ENCODE measurements at places on chromosomes 7 and 10. TPM values are rescaled to one million over a fixed set of nuclear protein-coding genes. Genes with fewer than 3 reads are reported as not detected.

- no peaks in the 10 kb centered on the region for H3K36me3 ChIP-seq
- no peak for DNase-seq
- H3K4me1 ChIP-seq, result peaks cover 10% of the 10 kb centered on the region
- no peak overlapping the region for H3K27ac ChIP-seq
- H3K4me3 ChIP-seq, result no peak overlapping the region
Measured at GRCh38 chr10:23540401-23541030, 101.6 kb downstream of the OTUD1 start.

DNA sequence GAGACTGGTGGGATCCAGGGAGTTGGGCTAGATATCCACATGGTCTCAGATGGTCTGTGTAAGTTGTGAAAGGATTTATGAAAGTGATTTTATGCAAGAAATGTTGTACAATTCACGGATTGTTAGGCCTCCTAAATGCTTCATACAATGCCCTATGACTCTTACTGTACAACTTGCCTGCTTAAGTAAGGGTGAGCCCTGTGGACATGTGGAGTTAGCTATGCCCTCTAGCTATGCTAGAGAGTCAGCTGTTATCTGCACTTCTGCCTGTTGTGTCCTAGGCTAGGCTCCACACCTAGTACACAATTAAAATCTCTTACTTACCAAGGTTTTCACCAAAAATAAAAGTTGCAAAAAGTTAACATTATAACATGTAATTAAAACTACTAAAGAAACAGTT is 1.7 kb upstream of the CFAP43 start:
- no peaks in the 10 kb centered on the region for H3K27me3 ChIP-seq
- no peak overlapping the region for H3K4me3 ChIP-seq
- peaks cover 11% of the 10 kb centered on the region for H3K4me1 ChIP-seq
- H3K27ac ChIP-seq, result no peak overlapping the region
- no peaks in the 10 kb centered on the region for H3K36me3 ChIP-seq
- DNase-seq, result no peak

DNA sequence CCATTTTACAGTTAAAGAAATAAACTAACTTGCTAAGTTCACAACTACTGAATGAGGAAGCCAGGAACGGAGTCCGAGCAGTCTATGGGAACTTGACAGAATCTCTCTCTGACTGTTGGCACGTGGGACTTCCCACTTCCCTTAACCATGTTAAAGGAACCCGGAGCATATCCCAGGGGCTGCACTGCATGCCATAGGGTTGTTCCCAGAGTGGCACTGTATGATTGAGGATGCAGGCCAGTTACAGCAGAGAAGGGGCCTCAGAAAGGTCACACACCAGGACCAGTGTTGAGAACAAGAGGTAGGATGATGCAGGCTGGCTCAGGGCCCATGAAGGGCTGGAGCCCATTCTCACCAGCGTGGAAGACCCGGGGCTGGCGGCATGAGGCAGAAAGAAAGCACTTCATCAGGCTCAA is 201.8 kb downstream of the NSUN6 start:
- H3K27ac ChIP-seq, result no peak overlapping the region
- no peaks in the 10 kb centered on the region for H3K36me3 ChIP-seq
- H3K4me1 ChIP-seq, result no peaks in the 10 kb centered on the region
- DNase-seq, result no peak

FAM25C gene
- total RNA-seq, result 201 TPM

DNA sequence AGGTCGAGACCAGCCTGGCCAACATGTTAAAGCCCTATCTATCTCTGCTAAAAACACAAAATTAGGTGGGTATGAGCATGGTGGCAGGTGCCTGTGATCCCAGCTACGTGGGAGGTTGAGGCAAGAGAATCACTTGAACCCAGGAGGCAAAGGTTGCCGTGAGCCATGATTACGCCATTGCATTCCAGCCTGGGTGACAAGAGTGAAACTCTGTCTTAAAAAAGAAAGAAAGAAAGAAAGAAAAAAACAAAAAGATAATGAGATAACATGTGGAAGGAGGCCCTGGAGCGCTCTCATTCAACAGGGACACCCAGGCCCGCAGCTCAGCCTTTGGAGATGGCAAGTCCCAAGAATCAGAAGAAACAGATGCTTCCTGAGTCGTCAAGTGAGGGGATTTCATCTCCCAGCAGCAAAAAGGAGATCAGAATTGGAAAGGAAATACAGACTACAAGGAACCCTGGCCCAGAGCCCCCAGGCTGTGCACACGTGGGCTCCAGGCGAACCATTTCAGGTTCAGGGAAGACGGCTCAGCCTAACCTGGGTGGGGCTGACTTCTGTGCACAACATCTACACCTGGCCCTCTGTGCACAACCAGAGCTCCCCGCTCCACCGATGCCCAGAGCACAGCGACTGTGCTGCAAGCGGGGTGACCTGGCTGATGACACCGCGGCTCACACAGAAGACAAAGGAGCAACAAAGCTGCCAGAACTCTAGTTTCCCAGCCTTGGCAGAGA is 33.3 kb downstream of the GNA12 start:
- H3K27ac ChIP-seq, result no peak overlapping the region
- H3K4me1 ChIP-seq, result peaks cover 11% of the 10 kb centered on the region
- peak; percentile 68 for DNase-seq
- H3K27me3 ChIP-seq, result no peaks in the 10 kb centered on the region
- no peaks in the 10 kb centered on the region for H3K36me3 ChIP-seq
- H3K4me3 ChIP-seq, result no peak overlapping the region

TMEM236 gene
- total RNA-seq, result 0.11 TPM

DNA sequence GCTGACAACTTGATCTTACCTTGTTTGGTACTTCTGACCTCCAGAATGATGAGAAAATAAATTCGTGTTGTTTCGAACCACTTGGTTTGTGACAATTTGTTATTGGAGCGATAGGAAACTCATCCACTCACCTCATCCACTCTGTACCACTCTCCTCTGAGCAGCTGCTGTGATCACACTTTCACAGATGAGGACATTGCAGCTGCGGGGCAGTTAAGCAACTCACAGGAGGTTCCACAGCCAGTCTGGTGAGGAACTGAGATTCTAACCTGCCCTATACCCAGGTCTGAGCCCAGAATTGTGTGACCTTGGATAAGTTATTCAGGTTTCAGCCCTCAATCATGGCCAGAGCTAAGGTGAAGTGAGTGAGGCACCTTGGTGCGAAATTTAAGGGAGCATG is 35.2 kb downstream of the BTBD16 start:
- H3K27me3 ChIP-seq, result no peaks in the 10 kb centered on the region
- H3K4me3 ChIP-seq, result no peak overlapping the region
- H3K36me3 ChIP-seq, result no peaks in the 10 kb centered on the region
- H3K27ac ChIP-seq, result peak overlapping the region; percentile 28
- DNase-seq, result no peak

- H3K4me3 ChIP-seq, result no peak overlapping the region
- H3K4me1 ChIP-seq, result peaks cover 2% of the 10 kb centered on the region
- H3K36me3 ChIP-seq, result no peaks in the 10 kb centered on the region
- H3K27me3 ChIP-seq, result no peaks in the 10 kb centered on the region
Measured at GRCh38 chr7:42627626-42628025, 284.2 kb downstream of the C7orf25 start.

ANXA8L1 gene
- 369 TPM for total RNA-seq

LBX1 gene
- total RNA-seq, result not detected

GRCh38 chr7:135499818-135500217 is 10.1 kb downstream of the CNOT4 start:
- no peak for DNase-seq
- no peak overlapping the region for H3K4me3 ChIP-seq
- H3K4me1 ChIP-seq, result peaks cover 29% of the 10 kb centered on the region
- H3K36me3 ChIP-seq, result no peaks in the 10 kb centered on the region

TMEM26 gene
- total RNA-seq, result not detected

DNA sequence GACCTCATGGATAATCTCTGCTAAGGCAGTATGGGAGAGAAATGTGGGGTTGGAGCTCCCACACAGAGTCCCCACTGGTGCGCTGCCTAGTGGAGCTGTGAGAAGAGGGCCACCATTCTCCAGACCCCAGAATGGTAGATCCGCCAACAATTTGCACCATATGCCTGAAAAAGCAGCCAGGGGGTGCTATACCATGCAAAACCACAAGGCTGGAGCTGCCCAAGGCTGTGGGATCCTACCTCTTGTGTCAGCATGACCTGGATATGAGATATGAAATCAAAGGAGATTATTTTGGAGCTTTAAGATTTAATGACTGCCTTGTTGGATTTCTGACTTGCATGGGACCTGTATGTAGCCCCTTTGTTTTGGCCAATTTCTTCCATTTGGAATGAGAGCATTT is 27.0 kb upstream of the SAMD9L start:
- no peaks in the 10 kb centered on the region for H3K36me3 ChIP-seq
- H3K4me3 ChIP-seq, result no peak overlapping the region
- H3K27ac ChIP-seq, result no peak overlapping the region
- no peaks in the 10 kb centered on the region for H3K4me1 ChIP-seq
- no peaks in the 10 kb centered on the region for H3K27me3 ChIP-seq

RAPGEF5 gene
- 88.5 TPM for total RNA-seq

LAMB1 gene
- 84.2 TPM for total RNA-seq

GRCh38 chr10:7239312-7239985 is 171.4 kb downstream of the SFMBT2 start:
- no peaks in the 10 kb centered on the region for H3K36me3 ChIP-seq
- no peak for DNase-seq
- H3K27ac ChIP-seq, result no peak overlapping the region
- no peaks in the 10 kb centered on the region for H3K27me3 ChIP-seq
- no peaks in the 10 kb centered on the region for H3K4me1 ChIP-seq

AOAH gene
- 1.6 TPM for total RNA-seq

DNA sequence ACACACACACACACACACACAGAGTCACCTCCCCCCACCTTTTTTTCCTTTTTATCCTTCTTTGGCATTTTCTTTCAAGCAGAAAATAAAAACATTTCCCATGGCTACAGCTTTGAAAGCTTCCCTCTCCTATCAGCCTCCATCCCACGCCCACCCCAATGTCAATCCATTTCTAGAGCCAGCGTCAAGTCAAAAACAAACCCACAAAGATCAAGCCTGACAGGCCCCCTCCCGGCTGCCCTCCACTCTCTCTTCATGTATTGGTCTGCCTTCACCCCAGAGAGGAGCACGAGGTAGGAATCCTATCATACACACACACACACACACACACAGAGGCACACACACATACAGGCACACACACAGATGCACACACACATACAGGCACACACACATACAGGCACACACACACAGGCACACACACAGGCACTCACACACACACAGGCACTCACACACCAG is 8.0 kb upstream of the TNRC18 start:
- no peaks in the 10 kb centered on the region for H3K27me3 ChIP-seq
- H3K4me3 ChIP-seq, result no peak overlapping the region
- DNase-seq, result no peak
- H3K36me3 ChIP-seq, result peaks cover 12% of the 10 kb centered on the region
- no peak overlapping the region for H3K27ac ChIP-seq

GRCh38 chr10:112230325-112230988 is 46.9 kb upstream of the GPAM start:
- peaks cover 6% of the 10 kb centered on the region for H3K4me1 ChIP-seq
- H3K36me3 ChIP-seq, result no peaks in the 10 kb centered on the region
- H3K27ac ChIP-seq, result no peak overlapping the region
- DNase-seq, result no peak

LRRC17 gene
- total RNA-seq, result 3.9 TPM

DNA sequence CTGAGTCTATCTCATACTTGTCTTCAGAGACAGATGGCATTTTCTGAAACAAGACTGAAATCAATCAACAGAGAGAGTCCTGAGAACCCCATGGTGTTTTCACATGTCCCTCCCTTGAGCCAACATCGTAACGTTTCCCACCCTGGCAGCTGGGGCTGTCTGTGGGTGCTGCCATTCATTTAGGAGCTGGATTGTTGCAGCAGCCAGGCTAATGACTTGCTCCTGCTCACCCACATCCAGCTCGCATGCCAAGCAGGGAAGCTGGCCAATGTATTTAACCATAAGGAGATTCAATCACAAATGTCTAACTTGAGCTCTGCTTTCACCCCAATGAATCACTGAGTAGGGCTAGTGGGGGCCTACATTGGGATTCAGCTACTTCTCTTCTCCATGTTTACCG is 146.1 kb downstream of the ADRA2A start:
- no peak overlapping the region for H3K27ac ChIP-seq
- no peak overlapping the region for H3K4me3 ChIP-seq
- H3K36me3 ChIP-seq, result no peaks in the 10 kb centered on the region
- peaks cover 2% of the 10 kb centered on the region for H3K27me3 ChIP-seq
- no peaks in the 10 kb centered on the region for H3K4me1 ChIP-seq

GRCh38 chr10:32171204-32171603 is 115.0 kb upstream of the KIF5B start:
- no peaks in the 10 kb centered on the region for H3K36me3 ChIP-seq
- no peak overlapping the region for H3K27ac ChIP-seq
- no peak for DNase-seq
- no peaks in the 10 kb centered on the region for H3K27me3 ChIP-seq

GRCh38 chr10:60426425-60426824 is 36.8 kb upstream of the ANK3 start:
- H3K27ac ChIP-seq, result no peak overlapping the region
- H3K4me1 ChIP-seq, result peaks cover 18% of the 10 kb centered on the region
- no peak overlapping the region for H3K4me3 ChIP-seq

GRCh38 chr10:112938808-112939482 is 11.1 kb upstream of the TCF7L2 start:
- H3K27me3 ChIP-seq, result no peaks in the 10 kb centered on the region
- no peak overlapping the region for H3K4me3 ChIP-seq
- no peaks in the 10 kb centered on the region for H3K4me1 ChIP-seq
- no peaks in the 10 kb centered on the region for H3K36me3 ChIP-seq
- no peak for DNase-seq
- H3K27ac ChIP-seq, result no peak overlapping the region

DNA sequence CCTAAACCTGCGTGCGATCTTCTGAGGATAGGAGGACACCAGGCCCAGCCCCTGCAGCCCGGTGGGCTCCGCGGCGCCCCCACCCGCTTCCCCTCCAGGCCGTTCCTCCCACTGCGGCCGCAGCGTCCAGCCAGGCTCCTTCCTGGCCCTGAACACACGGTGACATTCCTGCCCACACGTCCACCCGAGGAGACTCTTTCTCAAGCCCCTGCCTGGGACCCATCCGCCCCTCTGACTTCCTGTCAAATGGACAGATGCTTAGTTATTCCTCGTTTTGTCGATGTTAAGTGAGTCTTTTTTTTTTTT is 32.4 kb upstream of the RNF32 start:
- no peaks in the 10 kb centered on the region for H3K36me3 ChIP-seq
- peaks cover 7% of the 10 kb centered on the region for H3K4me1 ChIP-seq
- peaks cover 15% of the 10 kb centered on the region for H3K27me3 ChIP-seq
- no peak overlapping the region for H3K27ac ChIP-seq

DNA sequence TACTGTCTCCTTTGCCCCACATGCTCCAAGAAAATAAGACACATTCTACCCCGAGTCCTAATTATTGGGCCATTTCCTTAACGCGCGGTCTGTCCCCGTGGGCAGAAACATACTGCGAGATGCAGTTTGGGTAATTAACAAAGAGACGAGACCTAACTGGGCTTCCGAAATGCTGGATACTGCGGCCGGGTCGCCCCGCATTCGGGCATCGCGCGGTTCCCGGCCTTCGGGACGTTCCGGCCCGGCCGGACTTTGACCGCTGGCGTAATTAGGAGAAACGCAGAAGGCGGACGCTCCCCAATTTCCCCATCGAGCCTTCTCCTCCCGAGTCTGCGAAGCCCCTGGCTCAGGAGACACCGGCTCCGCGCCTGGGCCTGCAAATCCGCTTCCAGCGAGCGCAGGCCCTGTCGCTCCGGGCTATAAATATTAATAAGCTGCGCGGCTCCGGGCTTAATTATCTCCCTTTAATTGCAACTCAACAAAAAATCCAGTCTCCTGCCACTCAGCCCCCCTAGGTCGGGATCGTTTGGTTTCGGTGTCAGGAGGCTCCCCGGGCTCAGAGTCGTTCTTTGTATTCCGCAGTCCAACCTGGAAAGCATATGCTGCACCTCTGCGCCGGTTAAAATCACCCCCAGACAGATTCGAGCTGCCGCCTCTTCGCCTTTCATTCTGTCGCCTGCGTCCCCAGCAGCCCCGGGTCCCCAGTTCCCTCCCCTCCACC is 131.5 kb downstream of the SPAG6 start:
- peaks cover 21% of the 10 kb centered on the region for H3K4me1 ChIP-seq
- no peak for DNase-seq
- no peaks in the 10 kb centered on the region for H3K36me3 ChIP-seq

Data from suprapubic skin (tissue), 4 donors.